ENCODE measurements at places on chromosomes 11 and 22. TPM values are rescaled to one million over a fixed set of nuclear protein-coding genes. Genes with fewer than 3 reads are reported as not detected.

PKNOX2 gene
- total RNA-seq: 1.1 TPM

YPEL4 gene
- not detected for total RNA-seq

BAIAP2L2 gene
- total RNA-seq: 1.6 TPM

PGM2L1 gene
- total RNA-seq: 16.1 TPM

SUSD2 gene
- total RNA-seq: 1.3 TPM

ACRV1 gene
- not detected for total RNA-seq

RASL10A gene
- total RNA-seq: 0.68 TPM

SLC37A2 gene
- total RNA-seq: 0.26 TPM

NTM gene
- 8.3 TPM for total RNA-seq

DUSP8 gene
- 0.70 TPM for total RNA-seq
